ENCODE measurements at places on chromosomes 7 and 10.

DNA sequence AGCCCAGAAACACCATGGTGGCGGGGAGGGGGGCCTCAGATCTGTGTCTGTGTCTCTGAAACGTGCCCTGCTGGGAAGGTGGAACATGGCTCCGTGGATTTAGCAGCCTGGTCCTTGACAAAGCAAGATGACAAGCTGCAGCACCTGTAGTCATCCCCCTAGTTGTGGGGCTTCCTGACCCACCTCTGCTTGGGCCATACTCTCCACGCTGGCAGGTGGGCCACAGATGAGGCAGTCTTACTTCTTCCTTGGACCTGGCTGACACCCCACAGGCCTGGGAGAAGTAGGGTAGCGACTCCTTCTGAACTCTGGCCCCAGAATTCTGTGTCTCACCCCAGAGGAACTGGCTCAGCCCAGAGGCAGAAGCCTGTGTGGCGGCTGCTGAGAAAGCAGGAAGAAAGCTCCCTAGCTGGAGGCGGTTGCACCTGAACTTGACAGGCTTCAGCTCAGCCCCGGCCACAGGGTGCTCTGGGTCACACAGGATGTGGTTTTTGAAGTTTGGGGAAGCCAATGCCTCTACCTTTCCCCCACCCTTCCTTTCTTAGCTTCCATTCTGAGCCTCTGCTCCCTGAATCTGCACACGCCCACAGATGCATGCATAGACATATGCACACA is 113.9 kb downstream of the ABLIM1 start:
- no peak for DNase-seq

GRCh38 chr7:44307301-44307900 is 18.0 kb downstream of the CAMK2B start:
- DNase-seq: peak; percentile 67

GRCh38 chr7:82528577-82529310 is 85.2 kb upstream of the CACNA2D1 start:
- DNase-seq: no peak

DNA sequence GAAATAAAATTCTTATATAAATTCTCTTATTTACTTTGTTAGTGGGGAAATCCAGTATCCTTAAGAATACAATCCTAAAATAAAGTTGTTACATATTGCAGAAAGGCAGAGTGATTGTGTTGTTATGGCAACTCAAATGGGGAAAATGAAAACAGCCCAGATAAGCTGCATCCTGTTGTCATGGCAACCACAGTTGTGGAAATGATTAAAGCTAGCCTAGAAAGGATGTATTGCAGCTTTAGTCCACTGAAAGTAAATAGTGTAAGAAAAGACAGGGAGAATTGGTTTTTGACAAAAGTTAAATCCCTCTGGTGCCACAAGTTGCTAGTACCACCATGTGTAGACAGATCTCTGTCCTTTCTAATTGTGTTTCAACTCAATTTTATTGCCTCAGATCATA is 43.2 kb downstream of the BTRC start:
- no peak for DNase-seq

DNA sequence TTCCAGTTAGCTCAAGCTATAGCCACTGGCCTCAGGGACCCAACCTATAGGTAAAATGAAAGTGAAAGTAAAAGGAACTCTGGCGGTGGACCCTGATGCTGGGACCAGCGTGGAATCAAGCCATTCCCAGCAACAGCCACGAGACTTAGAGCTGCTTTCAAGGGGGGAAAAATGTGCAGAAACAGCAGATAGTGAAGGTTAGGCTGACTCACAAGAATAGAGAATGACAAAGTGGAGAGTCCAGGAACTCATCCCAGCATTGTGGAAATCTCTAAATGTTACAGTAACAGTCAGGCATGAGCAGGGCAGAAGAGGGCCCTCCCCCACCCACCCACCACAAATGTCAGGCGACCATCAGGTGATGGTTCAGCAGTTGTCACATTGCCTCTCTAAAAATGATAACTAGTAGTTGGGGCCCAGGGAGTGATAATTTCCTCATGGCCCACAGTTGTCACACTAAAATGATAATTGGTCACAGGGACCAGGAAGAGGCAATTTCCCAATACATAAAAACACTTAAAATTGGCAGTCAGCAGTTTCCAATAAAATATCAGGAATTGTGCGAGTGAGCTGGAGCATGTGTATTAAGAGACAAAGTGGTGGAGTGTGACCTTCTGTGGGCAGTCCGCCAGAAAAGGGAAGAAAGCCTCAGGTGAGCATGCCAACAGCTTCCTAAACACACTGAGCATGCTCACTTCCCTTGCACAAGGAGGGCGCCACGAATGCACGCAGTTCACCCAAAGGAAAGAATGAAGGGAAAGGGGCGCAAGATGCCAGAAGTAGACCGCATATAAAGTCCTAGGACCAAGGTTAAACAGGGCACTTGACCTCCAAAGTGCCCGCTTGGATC is 129.8 kb upstream of the PPP1R3A start:
- no peak for DNase-seq

GRCh38 chr7:106731187-106731586 is 70.2 kb upstream of the CCDC71L start:
- no peak for DNase-seq

- DNase-seq: no peak
These were observed 40.4 kb downstream of the KCTD7 start for GRCh38 chr7:66669088-66669487.

DNA sequence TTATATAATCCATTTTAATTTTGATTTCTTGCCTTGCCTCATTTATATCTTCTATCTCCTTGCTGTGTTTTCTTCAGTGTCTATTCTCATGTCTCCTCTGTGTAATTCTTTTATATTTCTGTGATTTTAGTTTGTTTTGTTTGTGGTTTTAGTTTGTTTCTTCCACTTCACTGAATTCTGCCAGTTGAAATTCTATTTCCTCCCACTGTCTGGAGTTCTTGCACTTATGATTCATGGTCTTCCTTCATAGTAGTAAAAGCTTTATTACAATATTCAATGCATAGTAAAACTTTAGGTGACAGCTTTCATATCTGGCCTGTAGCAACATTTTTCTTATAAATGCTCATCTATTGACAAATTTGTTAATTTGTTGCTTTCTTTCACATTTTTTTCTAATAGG is 113.3 kb downstream of the MAGI2 start:
- no peak for DNase-seq

- peak; percentile 61 for DNase-seq
These were observed 47.8 kb downstream of the CPEB3 start for GRCh38 chr10:92242910-92243671.

GRCh38 chr10:121168545-121169216 is 317.5 kb downstream of the WDR11 start:
- no peak for DNase-seq

DNA sequence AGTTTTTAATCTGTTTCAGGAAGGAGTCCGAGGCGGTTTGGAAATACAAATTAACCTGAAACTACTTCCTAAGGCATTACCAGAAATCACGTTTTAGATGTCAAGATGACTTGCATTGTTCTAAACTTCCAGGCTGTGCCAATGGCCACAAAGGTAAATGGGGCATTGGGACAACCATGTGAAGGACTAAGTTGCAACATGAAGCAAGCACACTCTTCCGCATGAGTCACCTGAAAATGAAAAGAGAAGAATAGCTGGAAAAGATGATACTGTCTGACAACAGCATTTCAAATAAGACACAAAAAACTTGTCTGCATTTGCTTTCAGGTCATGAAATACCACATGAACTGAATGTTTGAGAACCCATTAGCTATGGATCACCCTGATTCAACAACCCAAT is 262.1 kb downstream of the AHR start:
- DNase-seq: no peak

DNA sequence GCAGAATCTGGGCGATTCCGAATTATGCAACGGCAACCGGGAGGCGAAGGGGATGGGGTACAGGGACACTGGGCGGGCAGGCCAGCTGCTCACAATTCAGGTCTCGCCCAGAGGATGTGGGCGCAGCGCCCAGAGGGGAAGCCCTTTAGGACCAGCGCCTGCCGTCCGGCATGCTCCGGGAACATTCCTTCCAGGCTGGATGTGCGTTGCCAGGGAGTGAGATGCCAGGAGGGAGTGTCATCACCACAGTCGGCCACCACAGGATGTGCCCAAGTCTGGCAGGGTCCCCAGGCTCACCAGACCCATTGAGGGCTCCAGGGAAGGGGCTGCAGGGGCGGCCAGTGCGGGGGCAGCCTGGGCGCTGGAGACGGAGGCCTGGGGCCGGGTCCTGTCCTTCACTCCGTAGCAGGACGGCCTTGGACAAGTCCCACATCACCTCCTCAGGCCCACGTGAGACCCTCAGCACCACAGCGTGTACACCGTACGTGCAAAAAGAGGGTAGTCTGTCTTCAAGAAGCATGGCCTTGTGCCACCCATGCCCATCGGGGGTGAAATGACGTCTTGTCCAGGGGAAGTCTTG is 63.9 kb downstream of the FOXL3 start:
- no peak for DNase-seq

DNA sequence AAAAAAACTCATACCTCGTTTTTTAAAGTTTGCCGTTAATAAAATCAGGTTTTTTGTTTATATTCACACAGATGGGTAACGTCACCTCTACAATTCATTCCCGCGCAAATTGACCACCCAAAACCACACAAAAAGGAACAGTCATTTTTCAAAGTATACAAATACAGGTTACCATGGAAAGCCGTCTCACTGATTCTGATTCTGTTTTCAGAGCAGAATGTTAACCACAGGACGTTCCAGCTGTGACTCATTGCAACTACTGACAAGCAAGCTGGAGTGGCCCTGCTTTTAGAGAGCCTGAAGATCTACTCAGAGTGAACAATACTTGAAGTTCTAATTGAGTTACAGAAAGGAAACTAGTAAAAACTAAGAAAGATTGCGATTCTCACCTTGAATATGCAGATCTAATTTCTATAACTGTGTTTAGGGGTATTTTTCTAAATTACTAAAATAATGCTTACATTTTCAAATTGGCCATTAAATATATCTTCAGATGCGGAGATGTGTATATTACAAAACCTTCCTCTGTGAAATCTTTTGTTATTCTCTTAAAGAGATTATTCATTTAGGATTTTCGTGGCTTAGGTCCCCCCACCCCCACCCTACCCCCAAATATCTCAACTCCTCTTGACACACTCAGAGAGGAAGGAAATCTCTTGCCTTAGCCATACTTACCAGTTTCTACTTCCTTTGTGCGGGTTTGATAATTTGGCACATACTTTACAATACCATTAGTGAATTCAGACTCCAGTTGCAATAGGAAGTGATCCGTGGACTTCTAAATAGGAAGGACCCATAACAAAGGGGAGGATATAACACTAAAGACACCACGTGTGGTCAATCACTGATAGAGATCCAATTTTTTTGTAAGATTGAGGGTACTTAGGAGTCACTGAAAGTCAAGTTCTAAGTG is 106.0 kb downstream of the CUBN start:
- no peak for DNase-seq

GRCh38 chr10:114687459-114687858 is 29.4 kb upstream of the ABLIM1 start:
- no peak for DNase-seq

GRCh38 chr10:6136215-6137201 is 47.7 kb downstream of the RBM17 start:
- DNase-seq: no peak

DNA sequence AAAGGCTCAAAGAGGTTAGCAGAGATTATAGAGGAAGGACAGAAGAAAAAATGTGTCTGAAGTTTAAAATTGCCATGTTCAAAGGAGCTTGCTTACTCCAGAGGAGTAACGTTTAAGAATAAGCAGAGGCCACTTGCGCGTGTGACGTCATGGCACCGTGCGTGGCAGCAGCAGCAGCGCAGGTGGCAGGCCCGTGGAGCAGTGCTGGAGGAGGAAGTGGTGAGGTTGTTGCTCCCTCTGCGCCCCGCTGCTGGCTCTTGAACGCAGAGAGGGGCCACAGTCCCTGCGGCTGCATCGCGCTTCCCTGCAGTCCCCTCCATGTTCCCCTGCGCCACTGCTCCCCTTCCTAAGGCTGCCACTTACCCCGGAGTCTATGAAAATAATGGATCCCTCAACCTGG is 37.5 kb downstream of the GDI2 start:
- no peak for DNase-seq

GRCh38 chr10:75431180-75432111 is at the start of gene LRMDA:
Gene LRMDA, plus strand, starts transcription at chr10:75431624.
- no peak for DNase-seq

GRCh38 chr7:128442356-128442755 is 13.3 kb upstream of the HILPDA start:
- no peak for DNase-seq

GRCh38 chr10:74544106-74544505 is 282.3 kb upstream of the KAT6B start:
- DNase-seq: no peak

GRCh38 chr10:48455392-48456151 is 149.1 kb downstream of the MAPK8 start:
- DNase-seq: no peak

DNA sequence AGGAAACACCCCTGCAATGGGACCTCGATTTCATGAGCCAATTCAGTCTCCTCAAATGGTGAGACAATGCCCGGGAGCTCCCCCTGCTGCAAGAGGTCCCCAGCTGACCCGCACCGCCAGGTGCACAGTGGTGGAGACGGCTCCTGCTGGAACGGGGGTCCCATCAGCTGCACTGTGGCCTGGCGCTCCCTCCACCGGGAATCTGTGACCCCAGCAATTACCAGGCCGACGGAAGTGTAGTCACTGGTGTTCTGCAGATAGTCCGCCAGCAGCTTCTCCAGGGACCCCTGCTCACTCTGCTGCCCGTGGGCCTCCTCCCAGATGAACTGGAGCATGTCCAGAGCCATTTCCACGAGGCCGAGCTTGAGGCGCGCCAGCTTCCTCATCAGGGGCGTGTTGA is 64.9 kb upstream of the NKX6-2 start:
- DNase-seq: no peak

GRCh38 chr10:13327534-13327933 is 20.6 kb downstream of the SEPHS1 start:
- no peak for DNase-seq

- DNase-seq: no peak
These were observed 48.9 kb downstream of the ZNF503 start for GRCh38 chr10:75352650-75353049.

DNA sequence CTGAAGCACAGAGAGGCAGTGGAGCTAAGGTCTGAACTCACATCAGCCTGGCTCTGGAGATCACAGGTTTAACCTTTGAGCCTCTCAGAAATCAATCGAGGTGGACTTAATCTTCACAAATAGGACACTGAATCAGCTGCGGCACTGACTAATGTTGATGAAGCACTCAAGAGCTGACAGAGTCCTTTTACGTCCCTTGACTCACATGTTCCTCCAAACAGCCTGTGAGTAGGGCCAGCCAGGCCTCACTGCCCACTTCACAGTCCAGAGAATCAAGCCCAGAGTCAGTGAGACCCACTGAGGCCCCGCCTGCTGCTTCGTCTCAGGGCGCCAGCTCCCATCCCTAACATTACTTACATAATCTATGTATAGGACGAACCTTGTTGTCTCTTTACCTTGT is 63.1 kb downstream of the TNS3 start:
- DNase-seq: no peak

GRCh38 chr10:73597346-73597745 is 6.2 kb upstream of the USP54 start:
- no peak for DNase-seq

GRCh38 chr10:77027141-77027540 is 610.5 kb downstream of the KCNMA1 start:
- no peak for DNase-seq

GRCh38 chr10:12597788-12598765 is 248.7 kb downstream of the CAMK1D start:
- DNase-seq: no peak

GRCh38 chr7:27518561-27519350 is 143.9 kb downstream of the HIBADH start:
- no peak for DNase-seq
